ENCODE measurements at places on chromosomes 5 and 9.

DNA sequence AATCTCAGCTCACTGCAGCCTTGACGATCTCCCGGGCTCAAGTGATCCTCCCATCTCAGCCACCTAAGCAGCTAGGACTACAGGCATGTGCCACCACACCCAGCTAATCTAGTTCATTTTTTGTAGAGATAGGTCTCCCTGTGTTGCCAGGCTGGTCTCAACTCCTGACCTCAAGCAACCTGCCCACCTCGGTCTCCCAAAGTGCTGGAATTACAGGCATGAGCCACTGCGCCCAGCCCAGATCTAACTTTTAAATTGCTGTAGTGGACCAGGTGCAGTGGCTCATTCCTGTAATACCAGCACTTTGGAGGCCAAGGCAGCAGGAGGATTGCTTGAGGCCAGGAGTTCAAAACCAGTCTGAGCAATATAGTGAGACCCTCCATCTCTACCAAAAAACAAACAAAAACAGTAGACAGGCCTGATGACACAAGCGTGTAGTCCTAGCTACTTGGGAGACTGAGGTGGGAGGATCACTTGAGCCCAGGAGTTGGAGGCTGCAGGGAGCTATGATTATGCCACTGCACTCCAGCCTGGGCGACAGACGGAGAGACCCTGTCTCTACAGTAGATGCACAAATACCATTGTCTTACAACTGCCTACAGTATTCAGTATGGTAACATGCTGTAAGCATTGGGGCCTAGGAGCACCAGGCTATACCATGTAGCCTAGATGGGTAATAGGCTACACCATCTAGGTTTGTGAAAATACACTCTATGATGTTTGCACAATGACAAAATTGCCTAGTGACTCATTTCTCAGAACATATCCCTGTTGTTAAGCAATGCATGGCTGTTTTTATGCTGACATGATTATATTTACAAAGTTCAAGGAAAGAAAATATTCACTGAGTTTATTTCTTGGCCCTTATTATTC is 1.5 kb upstream of the SIT1 start:
- DNase-seq = peak; percentile 52

DNA sequence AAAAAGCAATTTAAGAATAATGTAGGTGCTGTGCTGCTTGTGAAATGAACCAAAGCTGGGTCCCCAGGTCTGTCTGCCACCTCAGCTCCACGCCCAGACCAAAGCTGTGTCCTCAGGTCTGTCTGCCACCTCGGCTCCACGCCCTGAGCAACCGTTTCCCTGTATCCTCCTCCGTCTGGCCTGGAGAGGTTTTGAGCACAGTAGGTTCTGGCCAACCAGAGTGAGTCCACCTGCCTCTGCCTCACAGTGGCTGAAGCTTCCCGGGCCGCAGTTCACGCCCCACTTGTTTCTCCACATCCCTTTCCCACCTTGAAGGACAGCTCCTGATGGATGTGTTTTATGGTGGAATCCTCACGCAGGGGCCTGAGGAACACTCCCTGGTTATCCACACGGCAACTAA is 120.5 kb downstream of the ADAMTS2 start:
- peak; percentile 34 for DNase-seq

- no peak for DNase-seq
These were observed 113.3 kb downstream of the OSTF1 start for GRCh38 chr9:75201480-75202209.

- DNase-seq = no peak
These were observed at the start of gene ACTBL2 for GRCh38 chr5:57482671-57483106. TSS of gene ACTBL2 (minus strand) at chr5:57482811. CDS start at chr5:57482707, 104 bp downstream.

GRCh38 chr5:71790433-71790832 is 71.4 kb downstream of the CARTPT start:
- no peak for DNase-seq

- no peak for DNase-seq
These were observed 44.2 kb upstream of the TLX3 start for GRCh38 chr5:171264843-171265242.

DNA sequence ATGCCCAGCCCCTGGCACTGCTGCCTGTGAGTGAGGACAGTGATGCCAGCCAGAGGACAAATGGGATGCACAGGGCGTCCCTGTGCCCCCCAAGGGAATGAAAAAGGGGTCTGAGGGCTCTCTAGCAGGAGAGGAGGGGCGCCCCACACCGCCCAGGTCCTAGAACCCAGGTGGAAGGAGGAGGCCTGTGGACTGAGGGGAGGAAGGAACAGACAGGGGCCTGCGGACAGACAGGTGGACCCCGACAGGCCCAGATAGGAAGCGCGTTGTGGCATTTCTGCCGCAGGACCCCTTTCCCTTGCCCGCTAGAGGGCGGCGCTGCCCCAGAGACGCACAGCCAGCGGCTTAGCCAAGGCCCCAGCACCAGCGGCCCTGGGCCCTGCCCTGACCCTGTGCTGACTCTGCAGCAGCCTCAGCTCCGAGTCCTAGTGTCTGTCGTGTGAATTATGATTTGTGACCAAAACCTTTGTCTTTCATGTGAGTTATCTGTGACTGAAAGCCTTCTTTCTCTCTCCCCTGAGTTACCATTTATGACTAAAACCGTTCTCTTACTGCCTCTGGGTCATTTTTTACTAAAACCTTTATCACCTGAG is 30.7 kb downstream of the TRIP13 start:
- DNase-seq = peak; percentile 81

GRCh38 chr5:81145329-81145935 is 87.7 kb upstream of the CKMT2 start:
- no peak for DNase-seq

DNA sequence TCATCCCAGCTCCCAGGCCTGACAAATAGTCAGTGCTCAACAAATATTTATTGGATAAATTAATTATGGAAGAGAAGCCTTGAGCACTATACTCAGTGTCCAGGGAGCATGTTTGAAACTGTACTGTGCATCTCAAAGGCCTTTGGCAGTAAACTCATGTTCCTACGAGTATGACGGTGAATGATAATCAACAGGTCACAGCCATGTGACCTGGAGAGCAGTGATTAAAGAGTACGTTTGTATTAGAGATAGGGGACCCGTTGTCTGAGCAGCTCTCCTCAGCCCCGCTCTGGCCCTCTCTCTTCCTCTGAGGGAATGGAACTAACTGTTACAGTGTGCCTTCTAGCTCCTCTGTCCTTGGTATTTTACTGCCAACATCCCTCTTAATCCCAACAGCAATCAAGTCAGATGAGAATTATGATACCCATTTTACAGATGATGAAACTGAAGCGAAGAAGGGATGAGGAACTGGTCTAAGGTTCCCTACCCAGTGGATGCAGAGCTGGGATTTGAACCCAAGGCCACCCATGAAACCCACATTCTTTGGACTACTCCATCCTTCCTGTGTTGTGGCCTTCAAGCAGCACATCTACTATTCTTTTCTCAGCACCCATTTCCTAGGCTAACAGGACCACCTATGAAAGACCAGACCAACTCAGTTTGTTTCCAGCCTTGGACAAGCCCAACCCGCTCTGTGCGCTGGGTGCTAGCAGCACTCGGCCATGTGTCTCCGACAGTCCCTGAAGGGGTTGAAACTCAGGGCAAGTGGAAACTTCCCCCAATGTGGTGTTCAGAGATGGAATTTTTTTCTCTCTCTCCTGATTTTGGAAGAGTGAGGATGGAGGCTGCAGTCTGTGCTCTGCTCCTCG is 34.9 kb downstream of the SPRY4 start:
- DNase-seq = no peak

GRCh38 chr5:99169309-99169708 is 240.5 kb upstream of the CHD1 start:
- DNase-seq = no peak

GRCh38 chr5:115542651-115543364 is 1.8 kb downstream of the FEM1C start:
- no peak for DNase-seq

- DNase-seq = no peak
These were observed 386.9 kb downstream of the CETN3 start for GRCh38 chr5:90022711-90023053.

- DNase-seq = no peak
These were observed 40.3 kb upstream of the CDKN2B start for GRCh38 chr9:22049411-22049810.

DNA sequence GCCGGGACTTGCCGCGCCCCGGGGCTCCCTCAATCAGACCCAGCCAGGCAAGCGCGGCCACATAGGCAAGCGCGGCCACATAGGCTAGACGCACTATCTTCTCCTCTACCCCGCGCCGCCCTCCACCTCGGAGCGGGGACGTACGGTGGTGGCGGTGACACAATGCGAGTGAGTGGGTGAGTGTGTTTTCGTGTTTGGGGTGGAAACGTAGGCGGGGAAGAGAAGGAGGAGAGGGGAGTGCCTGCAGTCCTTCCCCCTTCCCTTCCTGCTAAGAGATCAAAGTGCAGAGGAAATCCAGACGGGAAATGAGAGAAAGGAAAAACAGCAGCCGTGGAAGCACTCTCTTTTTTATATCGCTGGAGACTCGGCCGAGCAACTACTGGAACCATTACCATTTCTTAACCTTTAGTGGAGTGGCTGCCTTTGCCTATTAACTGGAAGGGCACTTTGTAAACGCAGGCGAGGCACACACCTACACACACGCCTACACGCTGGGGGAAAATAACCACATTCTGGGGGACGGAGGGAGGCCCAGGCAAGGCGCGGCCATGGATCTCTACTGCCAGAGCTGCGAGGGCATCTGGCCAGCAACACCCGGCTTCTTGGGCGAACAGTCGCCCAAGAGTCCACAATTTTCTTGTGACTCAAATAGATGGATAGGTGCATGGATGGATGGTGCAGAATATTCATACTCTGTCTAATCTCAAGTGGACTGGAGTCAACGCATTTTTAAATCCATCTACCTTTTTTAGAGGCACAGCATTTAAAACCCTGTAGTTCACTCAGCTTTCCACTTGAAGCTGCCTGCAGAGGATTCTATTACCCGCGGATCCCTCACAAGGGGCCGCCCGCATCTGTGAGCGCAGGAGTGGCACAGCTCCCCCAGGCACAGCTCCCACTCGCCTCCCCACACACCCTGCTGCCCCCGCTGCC is 2.1 kb downstream of the EDIL3 start:
- peak; percentile 76 for DNase-seq

- peak; percentile 46 for DNase-seq
These were observed 8.2 kb upstream of the NIPAL4 start for GRCh38 chr5:157451806-157452205.

DNA sequence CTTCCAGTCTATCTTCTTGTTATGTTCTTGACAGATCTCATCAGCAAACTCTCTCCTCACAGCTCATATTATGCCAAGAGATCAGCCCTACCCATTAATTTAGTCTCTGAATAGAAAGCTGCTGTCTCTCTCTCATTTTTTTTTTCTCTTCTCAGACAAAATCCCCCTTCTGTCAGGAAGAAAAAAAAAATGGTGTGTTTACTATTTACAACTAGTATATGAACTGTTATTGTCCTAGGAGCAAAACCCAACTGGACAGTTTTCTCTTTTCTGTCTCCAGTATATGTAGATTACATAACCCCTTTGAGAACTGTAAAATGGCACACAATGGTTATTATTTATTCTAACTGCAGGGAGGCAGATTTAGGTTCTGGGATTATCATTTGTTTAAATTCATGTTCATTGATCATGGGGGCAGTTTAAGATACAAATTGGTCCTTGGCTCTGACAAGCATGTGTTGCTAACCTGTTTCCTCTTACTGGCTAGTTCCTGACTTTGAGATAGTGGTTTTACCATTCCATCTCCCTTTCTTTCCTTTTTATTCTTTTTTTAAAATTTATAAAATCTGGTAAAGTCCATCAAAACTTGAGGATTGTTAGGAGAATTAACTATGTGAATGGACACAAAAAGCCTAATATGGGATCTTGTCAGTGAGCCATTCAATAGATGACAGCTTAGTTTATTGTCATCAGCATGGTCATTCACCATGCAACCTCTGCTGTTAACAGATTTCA is 210.0 kb upstream of the PAPPA start:
- DNase-seq = no peak

- no peak for DNase-seq
These were observed 159.1 kb upstream of the MAP1B start for GRCh38 chr5:71948206-71948605.

DNA sequence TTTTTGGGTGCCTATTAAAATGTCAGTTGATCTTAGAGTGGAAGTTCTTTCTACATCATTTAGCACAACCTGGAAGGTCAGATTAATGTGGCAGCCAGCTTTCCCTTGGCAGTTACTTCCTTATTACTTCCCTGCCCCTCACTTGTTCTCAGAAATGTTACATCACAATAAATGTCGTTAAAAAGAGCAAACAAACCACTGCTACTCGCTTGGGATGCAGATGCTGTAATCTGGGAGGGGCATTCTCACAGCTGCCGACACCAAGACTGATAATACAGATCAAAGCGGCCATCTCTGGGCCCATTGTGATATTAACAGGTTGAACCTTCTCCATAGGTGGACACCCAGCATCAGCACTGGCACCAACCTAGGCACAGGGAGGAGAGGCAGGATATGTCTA is 29.3 kb downstream of the PLAC8L1 start:
- no peak for DNase-seq

DNA sequence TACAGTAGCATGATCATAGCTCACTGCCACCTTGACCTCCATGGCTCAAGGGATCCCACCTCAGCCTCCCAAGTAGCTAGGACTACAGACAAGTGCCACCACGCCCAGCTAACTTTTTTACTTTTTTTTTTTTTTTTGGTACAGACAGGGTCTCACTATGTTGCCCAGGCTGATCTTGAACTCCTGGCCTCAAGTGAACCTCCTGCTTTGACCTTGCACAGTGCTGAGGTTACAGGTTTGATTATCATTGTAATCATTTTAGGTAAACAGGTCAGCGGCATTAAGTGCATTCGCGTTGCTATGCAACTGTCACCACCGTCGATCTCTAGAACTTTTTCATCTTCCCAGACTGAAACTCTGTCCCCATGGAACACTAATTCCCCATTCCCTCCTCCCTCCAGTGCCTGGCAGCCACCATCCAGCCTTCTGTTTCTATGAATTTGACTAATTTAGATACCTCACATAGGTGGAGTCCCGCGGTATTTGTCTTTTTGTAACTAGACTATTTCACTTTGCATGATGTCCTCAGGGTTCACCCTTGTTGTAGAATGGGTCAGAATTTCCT is 5.8 kb upstream of the CARD19 start:
- DNase-seq = no peak

GRCh38 chr9:88017096-88017495 is 42.8 kb upstream of the CDK20 start:
- no peak for DNase-seq

- no peak for DNase-seq
These were observed 145.1 kb upstream of the SMIM23 start for GRCh38 chr5:171640480-171640879.

GRCh38 chr9:121731090-121731489 is 79.7 kb downstream of the DAB2IP start:
- no peak for DNase-seq
